ENCODE measurements at places on chromosomes 5 and 9.

DNA sequence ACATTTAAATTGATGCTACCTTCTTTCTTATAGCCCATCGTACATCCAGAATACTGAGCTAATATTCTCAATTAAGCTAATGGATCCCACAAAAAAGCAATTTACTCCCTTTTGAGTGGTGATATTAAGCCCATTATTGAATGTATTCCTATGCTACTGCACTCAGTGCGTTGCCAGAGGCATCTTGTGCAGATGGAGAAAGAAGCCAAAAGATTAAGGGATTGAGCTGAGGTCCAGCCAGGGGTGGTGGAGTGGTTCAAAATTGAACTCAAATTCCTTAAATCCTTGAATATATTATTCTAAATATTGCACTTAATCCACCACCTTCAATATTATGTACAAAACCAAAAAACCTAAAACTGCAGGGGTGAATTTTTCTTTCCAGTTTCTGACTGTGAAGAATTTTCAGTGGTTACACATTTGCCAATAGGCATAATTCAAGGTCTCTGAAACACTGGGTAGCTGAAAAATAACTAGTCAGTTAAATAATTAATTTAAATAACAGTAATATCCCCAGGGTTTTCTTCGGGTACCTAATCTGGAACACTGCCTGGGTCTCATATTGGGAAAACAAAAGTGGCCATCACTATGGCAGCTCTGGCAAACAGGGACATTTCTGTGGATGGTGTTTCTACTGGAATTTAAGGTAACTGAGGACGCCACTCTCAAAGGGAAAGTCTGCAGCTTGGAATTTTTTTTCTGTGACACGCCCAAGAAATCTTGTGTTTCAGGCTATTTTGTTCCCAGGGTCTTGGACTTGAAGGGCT is 6.2 kb upstream of the LIFR start:
- no peak for DNase-seq

- DNase-seq, result no peak
These were observed 9.3 kb downstream of the CAST start for GRCh38 chr5:96671441-96671840.

GRCh38 chr5:115229606-115230005 is 33.1 kb downstream of the PGGT1B start:
- DNase-seq, result no peak

DNA sequence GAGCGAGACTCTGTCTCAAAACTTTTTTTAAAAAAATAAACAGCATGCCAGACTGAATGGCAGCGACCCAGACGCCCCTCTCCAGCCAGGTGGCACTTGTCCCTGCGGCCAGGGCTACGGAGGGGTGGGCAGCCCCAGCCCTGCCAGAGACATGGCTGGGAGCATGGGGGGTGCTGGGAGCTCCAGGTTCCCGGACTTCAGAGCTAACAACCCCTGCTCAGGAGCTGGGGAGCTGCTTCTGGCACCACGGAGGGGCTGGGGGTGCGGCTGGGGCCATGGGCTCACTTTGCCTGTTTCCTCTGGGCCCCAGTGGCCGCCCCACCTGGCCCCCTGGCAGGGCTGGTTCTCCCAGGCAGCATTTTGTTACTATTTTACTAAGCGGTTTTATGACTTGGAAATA is 49.9 kb downstream of the SLC12A7 start:
- no peak for DNase-seq

- DNase-seq, result no peak
These were observed 137.2 kb upstream of the TAF11L2 start for GRCh38 chr5:17360879-17361278.

GRCh38 chr5:61397238-61397637 is 65.2 kb downstream of the ZSWIM6 start:
- no peak for DNase-seq

- DNase-seq, result no peak
These were observed 312.6 kb upstream of the KIF2A start for GRCh38 chr5:61993295-61993927.

- DNase-seq, result no peak
These were observed 139.0 kb upstream of the GRIN3A start for GRCh38 chr9:101877439-101877838.

DNA sequence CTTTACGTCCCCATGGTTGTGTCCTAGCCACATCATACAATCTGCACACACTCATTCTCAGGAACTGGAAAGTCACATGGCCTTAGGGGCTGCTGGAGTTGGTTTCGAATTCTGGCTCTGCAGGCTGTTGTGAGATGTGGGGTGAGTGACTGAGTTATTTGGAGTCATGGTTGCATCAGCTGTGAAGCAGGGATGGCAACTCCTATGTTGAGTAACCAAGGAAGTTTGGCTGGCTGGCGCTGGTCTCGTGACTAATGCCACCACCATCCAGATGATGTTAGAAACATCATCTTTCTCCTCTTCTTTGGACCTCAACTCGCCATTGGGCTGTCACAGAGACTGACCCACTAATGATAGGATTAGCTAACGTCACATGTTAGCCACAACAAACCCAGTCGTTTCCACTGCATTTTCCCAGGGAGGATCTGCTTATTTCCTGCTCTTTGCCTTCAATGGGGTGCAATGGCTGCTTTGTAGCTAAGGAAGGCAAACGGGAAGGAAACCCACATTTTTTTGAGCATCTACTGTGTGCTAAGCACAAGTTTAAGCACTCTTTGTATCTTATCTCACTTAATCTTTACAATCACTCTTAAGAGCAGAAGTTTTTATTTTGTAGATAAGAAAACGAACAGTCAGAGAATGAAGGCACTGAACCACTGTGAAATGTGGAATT is 78.1 kb upstream of the UBTD2 start:
- no peak for DNase-seq

- no peak for DNase-seq
These were observed 193.7 kb downstream of the RAB3C start for GRCh38 chr5:58776559-58776958.

- DNase-seq, result no peak
These were observed 214.4 kb downstream of the SEMA6A start for GRCh38 chr5:116360008-116360853.

DNA sequence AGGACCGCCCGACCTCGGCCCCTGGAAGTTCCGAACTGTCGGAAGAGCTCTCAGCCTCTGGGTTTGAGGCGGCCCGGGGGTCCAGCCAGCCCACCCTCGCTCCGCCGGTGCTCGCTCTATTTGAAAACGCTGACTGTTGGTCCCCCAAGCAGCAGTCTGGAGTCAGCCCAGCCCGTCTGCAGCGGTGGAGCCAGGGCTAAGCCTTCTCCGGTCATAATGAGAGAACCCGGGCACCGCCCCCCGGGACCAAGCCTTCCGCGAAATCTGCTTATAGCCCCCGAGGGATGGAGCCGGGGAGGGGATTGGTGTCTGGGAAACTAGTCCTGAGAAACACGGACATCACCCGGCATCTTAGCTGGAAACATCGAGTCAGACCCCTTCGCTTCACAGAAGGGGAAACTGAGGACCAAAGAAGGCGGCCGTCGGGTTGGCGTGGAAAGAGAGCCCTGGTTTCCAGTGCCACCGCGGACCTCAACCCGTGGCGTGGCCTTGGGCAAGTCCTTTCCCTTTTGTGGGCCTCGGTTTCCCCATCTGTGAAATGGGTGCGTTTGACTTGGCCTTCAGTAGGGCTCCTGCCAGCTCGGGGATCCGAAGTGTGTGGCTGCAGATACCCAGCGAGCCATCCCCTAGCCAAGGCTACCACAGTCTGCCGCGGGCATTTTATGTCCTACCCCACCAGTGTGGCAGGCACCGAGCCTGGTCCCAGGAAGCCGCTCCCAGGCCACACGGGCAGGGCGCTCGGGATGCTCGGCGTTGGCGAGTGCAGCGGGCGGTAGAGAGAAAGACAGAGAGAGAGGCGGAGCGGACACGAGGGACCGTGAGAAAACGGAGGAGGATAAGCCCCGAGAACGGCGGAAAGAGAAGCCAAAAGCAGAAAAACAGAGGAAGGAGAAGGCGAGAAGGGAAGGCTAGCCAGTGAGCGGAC is 857 bp downstream of the ADAM19 start:
- no peak for DNase-seq

- no peak for DNase-seq
These were observed 1.0 kb downstream of the TBC1D2 start for GRCh38 chr9:98254228-98255060.

GRCh38 chr5:2335733-2336515 is 415.6 kb downstream of the IRX2 start:
- no peak for DNase-seq

DNA sequence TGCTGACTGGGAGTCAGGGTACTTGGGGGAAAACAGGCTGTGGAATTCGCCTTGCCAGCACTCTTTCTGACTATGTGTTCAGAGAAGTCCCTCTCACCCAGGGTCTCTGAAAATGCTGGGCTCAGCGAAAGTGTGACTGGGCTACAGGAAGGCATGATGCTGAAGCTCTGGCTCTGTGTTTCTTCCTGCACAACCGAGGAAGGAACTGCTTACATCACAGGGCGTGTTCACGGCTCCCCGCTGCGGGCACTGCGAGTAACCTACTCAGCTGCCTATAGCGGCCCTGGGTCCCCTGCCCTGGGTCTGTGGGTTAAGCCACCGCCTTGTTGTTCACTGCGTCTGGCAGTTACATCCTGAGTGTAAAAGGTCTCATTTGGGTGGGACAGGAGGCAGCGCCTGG is 222.4 kb upstream of the IRX4 start:
- no peak for DNase-seq

GRCh38 chr9:95880021-95880690 is 4.7 kb downstream of the ERCC6L2 start:
- DNase-seq, result no peak

GRCh38 chr5:149403923-149404745 is 25.0 kb upstream of the IL17B start:
- no peak for DNase-seq

DNA sequence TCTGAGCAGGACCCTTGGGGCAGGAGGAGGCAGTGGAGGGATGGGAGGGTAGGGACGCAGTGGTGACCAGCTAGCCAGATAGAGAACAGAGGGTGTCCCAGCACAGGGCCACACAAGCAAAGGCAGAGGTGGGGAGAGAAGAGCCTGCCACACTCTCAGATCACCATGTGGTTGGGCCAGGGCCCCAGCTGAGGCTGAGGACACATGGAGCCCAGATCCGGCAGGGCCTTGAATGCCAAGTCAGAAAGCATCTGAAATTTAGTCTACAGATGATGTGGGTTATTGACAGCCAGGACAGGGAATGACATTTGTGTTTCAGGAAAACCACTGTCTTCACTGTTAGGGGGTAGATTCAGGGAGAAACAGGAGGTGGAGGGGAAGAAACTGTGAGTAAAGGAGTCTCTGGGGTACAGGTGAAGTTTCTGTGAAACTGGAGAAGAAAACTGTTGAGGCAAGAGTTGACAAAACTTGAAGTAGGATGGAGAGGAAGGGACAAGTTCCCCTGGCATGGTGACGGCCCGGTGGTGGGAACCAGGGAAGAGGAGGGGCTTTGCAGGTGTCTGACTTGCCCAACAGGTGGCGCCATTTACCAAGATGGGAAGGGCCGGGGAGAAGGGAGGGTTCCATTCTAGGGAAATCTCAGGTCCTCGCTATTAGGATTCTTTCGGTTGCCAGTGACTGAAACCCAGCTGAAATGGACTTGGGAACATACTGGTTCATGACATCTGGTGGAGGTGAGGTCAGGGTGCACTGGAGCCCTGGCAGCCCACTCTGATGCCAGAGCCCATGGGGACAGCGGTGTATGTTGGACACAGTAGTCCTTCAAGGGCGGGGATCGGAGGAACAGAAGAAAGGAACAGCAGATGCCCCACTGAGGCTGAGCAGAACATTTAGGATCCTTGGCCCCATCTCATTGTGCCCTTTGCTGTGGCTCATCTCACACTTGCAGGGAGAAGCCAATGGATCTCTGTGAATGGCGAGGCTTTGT is 100.1 kb downstream of the KCNIP1 start:
- DNase-seq, result no peak

DNA sequence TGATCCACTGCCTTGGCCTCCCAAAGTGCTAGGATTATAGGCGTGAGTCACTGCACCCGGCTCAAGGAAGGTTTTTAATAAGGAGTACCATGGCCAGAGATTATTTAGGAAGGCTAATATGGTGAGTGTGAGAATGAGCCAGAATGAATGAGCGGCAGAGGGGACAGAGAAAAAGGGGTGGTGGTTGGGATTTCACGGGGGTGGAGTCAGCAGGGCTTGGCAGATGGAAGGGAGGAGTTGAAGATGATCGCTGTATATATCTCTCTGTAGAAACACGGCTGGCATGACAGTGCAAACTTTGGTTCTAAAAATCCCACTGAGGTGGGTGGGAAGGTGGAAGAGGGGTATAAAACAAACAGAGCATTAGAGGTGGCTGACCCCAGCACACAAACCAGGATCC is 176.7 kb upstream of the TBC1D2 start:
- DNase-seq, result no peak

- DNase-seq, result no peak
These were observed 862.2 kb downstream of the DTWD2 start for GRCh38 chr5:118126159-118126558.

GRCh38 chr5:173642191-173642816 is 25.9 kb upstream of the BOD1 start:
- DNase-seq, result no peak

- no peak for DNase-seq
These were observed 6.5 kb upstream of the MLANA start for GRCh38 chr9:5884191-5884590.

DNA sequence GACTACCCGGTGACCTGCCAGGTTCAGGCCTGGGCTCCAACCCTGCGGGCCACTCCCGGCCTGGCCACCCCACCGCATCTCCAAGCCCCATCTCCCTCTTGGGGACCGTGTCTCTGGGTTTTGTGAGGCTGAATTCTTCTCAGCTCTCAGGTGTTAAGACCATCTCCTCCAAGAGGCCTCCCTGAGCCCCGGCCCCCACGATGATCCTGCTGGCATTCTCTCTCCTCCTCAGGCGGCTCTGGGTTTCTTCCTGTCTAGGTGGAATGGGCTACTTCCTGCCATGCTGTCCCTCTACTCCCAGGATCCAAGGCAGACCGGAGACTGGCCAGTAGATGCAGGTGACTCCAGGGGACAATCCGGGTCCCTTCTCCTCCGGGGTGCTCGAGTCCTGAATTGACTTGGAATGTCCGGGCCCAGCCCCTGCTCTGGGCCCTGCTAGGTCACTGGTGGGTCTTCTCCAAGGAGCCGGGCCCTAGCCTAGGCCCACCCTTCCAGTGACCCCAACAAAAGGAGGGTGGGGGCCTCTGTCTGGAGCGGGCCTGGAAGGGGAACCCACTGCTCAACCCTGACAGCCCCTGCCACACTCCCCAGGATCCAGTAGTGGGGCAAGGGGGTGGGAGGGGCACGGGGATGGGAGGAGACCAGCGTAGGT is 219.8 kb downstream of the C9orf50 start:
- DNase-seq, result no peak

DNA sequence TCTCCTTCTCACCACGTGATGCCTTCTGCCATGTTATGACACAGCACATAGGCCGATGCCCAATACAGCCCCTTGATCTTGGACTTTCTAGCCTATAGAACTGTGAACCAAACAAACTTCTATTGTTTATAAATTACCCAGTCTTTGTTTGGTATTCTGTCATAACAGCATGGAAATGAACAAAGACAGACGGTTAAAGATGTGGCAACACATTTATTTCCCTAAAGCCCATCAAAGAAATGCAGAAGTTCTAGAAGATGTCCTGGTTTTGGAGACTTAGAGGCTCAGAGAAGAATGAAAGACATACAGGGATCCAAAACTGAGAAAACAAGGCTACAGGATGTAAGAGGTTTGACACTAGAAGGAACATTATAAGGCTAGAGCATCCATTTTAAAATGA is 600.8 kb upstream of the DAB2 start:
- DNase-seq, result no peak

GRCh38 chr9:90891308-90892040 is 89.9 kb downstream of the SYK start:
- no peak for DNase-seq

- DNase-seq, result no peak
These were observed 89.7 kb upstream of the CCNG1 start for GRCh38 chr5:163347671-163348070.

All from activated naive CD8-positive, alpha-beta T cell treated with anti-CD3 and anti-CD28 coated beads, Interleukin-2, amount 50 U/mL, for 16 hours (primary cell).